Liver (tissue), 10 donors: ENCODE measurements at places on chromosomes 4 and X. TPM values are rescaled to one million over a fixed set of nuclear protein-coding genes. Genes with fewer than 3 reads are reported as not detected.

DUSP21 gene
- total RNA-seq = 1.6 TPM

- DNase-seq = no peak
These were observed 8.4 kb upstream of the LDOC1 start for GRCh38 chrX:141185366-141185765.

OPHN1 gene
- 1.2 TPM for total RNA-seq

GUCY2F gene
- total RNA-seq = under 0.01 TPM

DNA sequence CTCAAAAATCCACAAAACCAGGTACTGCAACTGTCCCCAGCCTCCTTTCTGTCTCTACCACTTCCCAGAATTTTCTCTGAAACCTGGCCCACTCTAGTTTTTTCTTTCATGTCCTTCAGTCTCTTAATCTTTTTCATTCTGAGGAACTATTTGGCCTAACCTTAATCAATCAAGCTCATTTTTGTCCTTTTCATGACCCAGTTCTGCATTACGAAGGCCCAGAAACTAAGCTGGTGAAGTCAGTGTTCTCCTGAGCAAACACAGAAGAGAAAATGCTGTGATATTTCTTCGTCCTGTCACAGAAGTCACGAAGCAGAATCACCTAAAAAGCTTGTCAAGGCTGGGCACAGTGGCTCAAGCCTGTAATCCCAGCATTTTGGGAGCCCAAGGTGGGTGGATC, 131.7 kb upstream of the EDNRA start:
- no peak for DNase-seq

- DNase-seq = peak; percentile 47
These were observed 743 bp downstream of the ANTXR2 start for GRCh38 chr4:80072228-80072743.
